ENCODE measurements at places on chromosomes 5 and 9.

DNA sequence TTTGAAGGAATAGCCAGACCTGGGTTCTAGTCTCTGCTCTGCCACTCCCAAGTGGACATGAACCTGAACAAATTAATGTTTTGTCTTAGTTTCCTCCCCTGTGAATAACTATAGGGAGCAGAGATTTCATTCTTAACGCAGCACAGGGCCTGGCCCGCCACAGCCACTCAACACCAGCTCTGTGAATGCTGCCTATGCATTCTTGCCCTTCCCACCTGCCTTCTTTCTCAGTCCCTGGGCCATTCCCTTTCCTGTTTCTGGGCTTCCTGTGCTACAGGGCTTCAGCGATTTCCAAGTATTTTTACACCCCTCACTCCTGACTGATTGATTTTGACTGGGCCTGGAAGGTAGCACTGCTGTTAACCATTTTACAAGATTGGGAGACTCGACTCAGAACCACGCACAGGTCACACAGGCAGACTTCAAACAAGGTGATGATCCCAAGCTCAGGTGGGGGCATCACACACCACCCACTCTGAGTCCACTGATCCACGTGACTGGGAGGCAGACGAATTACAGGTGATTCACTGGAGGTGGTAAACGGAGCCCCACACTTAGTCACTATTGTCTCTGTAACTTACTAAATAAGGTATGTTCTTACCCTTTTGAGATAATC lies 21.4 kb downstream of the PTPN3 start:
- DNase-seq: no peak

- DNase-seq: no peak
Observed at GRCh38 chr5:55304584-55304983, 2.9 kb downstream of the DHX29 start.

DNA sequence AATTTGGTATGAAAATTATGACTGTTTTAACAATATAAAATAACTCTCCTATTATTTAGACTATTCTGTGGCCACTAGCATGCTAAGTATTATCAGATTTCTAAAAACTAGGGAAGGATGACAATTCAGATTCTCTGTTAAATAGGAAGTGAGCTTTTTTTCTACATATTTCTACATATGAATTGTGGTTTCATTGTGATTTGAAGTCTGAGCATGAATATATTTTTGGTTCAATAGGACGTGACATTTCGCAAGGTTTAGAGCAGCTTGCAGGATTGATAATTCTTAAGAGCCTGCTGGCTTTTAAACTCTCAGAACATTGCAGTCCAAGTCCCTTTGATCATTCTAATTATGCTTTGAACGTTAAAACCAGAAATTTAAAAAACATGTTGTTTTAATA lies 82.9 kb downstream of the ADGRV1 start:
- DNase-seq: no peak

DNA sequence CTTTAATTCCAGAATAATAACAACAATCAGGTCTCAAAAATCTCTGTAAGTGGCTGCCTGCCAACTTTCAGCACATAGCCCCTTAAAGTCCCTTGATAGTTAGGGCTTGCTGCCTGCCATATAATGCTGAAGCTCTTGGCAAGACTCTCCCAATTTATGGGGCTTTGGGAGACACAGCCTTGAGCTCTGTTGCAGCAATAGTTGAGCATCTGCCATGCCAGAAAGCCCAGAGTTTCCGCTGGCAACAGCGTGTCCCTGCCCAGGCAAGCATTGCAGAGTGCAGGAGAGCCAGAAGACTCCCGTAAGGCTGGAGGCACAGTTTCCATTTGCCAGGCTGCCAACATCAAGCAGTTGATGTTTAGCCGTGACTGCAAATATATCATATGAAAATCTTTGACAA lies 678.5 kb upstream of the NUDT12 start:
- DNase-seq: peak; percentile 8

Data from hindlimb muscle (tissue), 1 donor.